ENCODE measurements at places on chromosomes 16 and 17.

DNA sequence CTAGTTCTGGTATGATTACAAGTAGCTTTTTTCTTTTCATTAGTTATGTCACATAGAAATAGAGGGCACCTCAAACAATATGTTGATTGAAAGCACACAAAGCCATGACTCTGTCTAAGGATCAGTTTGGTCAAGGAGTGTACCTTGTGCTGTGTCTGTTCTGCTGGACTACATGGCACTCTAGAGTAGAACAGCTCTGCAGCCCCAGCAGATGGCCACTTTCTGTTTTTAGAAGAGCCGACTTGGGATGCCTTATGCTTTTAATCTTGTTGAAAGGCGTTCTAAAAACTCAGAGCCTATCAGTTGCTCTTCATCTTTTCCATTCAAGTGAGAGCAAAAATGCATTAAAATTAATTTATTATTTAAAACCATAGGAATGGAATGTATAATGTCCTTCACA lies 49.3 kb upstream of the CA10 start:
- no peak for DNase-seq

DNA sequence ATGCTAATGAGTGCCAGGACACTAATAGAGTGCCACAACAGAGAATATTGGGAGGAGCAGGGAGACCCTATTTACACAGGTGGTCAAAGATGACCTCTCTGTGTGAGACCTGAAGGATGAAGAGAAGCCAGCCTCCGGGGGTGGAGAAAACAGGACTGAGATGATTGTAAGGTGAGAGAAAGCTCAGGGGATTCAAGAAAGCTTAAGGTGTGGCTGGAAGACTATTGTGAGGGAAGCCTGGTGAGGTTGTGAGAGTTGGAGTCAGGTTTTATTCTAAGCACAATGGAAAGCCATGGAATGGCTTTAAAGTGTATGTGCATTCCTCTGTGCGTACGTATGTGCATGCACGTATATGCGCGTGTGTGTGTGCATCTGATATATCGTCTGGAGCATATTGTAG lies 10.4 kb upstream of the MARCHF10 start:
- DNase-seq: no peak

DNA sequence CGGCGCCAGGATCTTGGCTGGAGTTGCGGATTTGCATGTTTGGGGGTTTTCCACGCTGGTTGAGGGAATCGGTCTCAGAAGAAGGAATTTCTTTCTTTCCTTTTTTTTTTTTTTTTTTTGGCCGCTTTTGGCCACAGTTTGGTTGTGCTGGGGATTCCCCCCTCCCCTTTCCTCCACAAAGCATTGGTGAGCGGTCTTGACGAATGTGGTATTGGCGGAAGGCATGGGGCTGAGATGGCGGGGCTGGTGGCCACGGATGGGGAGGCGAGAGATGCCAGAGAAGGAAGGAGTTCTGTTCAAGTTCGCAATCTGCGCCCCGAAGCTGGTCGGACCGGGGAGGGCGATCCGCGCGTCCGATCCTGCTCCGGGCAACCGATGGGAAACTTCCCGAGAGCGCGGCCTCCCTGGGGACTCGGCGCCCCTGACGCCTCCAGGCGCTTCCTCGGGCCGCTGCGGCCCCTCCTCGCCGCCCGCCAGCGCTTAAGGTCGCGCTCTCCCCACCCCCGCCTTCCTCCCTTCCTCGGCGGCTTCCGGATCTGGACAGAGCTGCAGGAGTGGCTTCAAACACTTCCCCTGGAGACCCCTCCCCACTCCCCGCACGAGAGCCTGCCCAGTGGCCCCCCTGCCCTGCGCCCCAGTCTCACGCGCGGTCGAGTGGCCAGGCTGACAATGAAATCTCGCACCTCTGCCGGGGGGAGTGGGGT lies 43.2 kb downstream of the RAI1 start:
- DNase-seq: peak; percentile 53

DNA sequence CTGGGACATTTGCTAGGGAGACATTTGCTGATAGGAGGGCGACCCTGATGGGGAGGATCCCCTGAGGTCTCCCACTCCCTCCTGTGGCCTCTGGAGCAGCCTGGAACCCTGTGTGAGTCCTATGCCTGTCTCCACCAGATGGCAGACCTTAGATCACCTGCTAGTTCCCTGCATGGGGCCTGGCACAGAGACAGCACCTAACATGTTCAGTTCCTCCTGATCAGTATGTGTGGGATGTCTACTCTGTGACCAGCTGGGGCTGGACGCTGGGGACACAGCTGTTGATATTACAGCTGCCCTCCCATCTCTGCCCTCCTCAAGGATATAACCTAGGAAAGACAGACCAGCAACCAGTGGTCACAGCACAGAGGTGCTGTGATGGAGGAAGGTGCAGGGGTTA lies 1.1 kb upstream of the ADCY7 start:
- DNase-seq: peak; percentile 50

DNA sequence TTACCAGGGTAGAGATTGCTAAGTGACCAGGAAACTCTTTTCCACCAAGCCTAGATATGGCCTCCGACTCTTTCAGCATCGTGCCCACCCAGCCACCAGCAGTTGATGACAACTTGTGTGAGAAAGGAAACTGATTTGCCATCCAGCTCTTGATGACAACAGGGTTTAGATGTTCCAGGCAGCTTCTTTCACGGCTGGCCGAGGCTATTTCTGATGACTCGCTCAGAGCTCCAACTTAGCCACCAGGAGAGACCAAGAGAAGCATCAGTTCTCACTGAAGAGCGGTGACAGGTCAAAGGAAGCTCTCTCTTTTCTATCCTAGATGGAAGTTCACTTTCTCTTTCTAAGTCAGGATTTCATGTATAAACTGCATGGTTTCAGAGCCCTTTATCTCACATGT lies 61.2 kb downstream of the MPHOSPH6 start:
- DNase-seq: no peak

GRCh38 chr16:31099860-31100638 lies 5.5 kb upstream of the VKORC1 start:
- DNase-seq: no peak

- DNase-seq: no peak
These were observed 113.3 kb downstream of the VPS53 start for GRCh38 chr17:601244-601925.

DNA sequence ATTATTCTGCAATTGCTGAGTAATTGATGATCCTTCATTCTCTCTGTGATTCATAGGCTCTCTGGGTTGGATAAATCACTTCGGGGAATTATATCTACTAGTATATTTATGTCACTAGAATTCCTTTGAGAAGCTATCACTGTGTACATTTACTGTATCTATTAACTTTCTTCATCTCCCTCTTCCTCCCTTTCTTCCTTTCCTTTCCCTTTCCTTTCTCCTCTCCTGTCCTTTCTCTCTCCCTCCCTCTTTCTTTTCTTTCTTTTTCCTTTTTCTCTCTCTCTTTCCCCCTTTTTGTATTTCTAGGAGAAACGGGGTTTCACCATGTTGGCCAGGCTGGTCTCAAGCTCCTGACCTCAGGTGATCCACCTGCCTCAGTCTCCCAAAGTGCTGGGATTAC lies 711.8 kb downstream of the WWOX start:
- DNase-seq: no peak

DNA sequence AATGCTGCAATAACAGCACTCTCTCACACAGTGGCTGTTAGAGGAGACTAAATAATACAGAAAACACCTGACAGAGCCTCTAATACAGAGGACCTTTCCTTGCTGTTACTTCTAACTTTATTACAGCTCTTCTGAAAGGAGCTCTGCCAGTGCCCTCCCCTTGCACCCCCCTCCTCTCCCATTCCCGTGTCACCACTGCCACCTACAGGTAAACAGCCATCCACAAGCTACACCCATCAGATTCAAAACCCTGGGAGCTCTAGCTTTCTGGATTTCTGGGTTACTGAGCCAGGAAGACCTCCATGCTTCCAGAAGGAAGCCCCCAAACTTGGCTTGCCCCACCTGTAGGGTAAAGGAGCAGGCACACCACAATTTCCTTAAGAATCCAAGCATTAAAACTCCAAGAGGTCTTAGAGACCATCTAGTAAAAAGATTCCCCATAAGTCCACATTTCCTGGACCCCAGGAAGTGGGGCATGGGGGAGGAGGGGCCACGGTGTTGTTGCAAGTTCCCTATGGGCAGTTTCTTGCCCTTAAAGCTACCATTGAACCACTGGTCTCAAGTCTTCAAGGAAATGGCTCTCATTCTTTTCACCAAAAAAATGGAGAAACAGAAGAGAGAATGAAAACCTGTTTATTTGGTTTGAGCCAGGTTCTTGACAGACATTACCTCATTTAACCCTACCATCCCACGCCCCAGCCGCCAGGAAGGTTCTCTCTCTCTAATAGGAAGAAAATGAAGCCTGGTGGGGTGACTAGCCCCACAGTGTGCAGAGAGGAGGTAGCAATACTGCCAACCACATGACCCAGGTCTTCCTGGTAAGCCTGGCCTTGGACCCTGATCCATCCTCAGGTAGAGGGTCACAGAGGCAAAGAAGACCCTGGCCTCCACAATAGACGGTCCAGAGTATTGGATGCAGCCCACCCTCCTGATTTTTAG lies 52.8 kb downstream of the TOM1L2 start:
- DNase-seq: peak; percentile 88

DNA sequence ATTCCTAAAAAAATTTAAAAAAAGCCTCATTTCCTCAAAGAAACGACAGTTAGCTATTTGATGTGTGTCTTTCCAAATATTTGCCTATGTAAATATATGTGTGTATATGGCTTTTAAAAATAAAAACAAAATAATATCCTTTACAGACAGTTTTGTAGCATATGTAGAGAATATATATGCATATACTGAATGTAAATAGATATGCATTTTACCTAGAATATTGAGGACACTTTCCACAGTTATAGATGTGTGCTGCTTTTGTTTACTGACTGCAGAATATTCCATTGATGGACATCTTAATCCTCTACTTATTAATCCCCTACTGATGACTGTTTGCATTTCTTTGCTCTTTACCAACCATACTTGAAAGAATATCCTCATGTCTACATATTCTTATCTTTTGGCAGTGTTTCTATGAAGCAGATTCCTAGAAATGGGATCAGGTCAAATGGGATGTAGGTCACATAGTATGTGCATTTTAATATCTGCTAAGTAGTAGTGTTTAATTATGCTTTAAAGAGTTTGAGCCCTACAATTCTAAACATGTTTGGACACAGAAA lies 3.3 kb downstream of the CCL3L1 start:
- DNase-seq: no peak

DNA sequence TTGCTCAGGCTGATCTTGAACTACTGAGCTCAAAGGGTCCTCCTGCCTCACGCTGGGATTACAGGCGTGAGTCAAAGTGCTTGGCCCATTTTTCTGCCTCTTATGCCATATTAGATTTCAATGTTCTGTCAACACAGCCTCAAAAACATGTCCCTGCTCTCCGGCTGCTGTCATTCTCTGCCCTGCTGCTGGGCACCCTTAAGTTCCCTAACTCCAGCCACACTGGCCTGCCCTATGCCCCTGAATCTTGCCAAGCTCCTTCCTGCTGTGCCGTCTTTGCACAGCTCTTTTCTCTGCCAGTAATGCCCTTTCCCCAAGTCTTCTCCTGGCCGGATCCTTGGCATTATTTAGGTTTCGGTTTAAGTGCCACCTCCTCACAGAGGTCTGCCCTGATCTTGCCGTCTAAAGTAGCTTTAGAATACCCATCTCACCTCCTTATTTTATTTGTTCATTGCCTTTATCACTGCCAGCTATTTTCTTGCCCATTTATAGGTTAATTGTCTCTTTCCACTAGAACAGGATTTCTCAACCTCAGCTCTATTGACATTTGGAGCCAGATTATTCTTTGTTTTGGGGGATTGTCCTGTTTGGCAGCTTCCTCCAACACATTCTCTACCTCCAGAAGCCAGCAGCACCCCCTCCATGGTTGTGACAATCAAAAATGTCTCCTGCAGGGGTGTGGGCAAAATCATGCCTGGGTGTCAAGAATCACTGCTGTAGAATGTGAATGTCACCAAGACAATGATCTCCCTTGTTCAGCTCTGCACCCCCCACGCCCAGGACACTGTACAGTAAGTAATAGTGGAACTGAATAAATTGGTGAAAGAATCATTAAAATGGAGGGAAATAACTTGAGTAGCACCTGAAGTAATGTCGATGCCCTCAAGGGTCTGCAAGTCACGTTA lies 168.2 kb downstream of the CYLD start:
- DNase-seq: no peak

- no peak for DNase-seq
These were observed 327.9 kb downstream of the HS3ST4 start for GRCh38 chr16:26019381-26020242.

DNA sequence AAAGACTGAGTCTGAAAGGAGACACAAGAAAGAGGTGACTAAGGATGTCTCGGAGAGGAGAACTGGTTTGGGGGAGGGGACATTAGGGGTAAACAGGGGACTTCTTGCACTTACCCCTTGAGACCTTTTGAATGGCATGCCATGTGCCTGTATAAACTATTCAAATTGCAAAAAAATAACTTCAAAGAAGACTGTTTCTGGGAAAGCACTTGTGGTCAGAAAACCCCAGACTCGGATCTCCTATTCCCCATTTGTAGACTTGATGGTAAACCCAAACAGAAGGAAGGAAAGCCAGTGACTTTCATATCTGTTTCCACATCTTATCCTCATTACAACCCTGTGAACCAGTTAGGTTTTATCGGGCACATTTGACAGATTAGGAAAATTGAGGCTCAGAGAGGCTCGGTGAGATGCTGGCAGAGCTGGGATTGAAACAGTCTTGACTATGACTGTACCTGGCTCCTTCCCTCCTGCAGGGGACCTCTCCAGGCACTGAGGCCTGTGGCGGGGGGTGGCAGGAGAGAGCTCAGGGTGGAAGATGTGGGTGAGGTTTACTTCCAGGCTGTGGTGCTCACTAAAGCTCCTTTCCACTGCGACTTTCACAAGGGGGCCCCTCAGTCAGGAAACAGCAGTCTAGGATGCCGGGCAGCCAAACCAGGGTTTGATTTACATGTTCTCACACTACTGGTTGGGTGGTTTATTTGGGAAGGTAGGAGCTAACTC lies 30.5 kb upstream of the PLCG2 start:
- no peak for DNase-seq

DNA sequence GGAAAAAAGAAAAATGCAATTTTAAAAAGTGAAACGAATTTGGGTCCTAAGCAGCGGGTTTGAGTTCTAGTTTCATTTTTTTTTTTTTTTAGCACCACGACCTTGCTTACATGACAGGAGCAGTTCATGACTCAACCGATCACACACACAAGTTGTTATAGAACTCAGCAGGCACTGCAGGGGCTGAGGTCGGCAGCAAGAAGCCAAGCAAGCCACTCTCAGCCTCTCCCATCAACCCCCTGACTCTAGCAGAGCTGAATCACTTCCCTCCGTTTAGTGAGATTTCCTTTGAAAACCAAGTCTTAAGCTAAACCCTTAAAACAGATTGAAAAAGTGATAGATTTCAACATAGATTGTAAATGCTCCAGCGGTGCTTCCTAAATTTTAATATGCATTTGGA lies 520.8 kb downstream of the HAPSTR1 start:
- no peak for DNase-seq

- DNase-seq: no peak
These were observed 54.6 kb upstream of the CORO6 start for GRCh38 chr17:29677221-29677791.

DNA sequence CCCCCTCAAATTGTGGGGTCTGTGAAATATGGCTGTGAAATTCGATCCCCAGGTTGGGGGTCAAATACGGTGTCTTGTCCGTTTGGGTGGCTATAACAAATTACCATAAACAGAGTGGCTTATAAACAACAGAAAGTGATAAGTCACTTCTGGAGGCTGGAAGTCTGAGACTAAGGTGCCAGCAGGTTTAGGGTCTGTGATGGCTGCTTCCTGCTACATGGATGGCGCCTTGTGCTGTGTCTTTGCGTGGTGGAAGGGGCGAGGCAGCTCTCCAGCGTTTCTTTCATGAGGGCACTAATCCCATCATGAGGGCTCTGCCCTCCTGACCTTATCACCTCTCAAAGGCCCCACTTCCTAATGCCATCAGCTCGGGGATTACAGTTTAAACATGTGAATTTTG lies 120.0 kb downstream of the IRF8 start:
- no peak for DNase-seq

Measured in small intestine (tissue), 16 donors.